ENCODE measurements at places on chromosomes 1 and 21.
A peak's percentile ranks its signal among the peaks of the same experiment; 100 is the strongest.

GRCh38 chr1:233654658-233655280, 40.9 kb downstream of the KCNK1 start:
- H3K36me3 ChIP-seq: no peaks in the 10 kb centered on the region
- no peaks in the 10 kb centered on the region for H3K4me1 ChIP-seq
- no peak overlapping the region for H3K4me3 ChIP-seq
- H3K27me3 ChIP-seq: no peaks in the 10 kb centered on the region

DNA sequence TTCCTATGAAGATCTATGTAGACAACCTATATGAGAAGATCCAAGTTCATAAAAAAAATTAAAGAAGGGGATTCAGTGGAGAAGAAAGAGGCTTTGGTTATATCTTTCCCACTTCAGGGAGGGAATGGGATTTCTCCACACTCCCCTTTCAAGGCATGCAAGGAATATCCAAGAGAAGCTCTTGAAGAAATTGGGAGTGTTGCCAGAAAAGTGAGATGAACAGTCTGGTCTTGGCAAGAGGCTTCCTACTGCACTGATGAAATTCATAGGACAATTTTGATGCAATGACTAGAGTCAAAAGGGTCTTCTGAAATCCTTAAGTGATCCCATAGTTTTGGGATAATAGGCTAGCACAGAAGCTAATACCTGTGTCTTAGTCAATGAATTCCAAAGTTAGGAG, 153.0 kb downstream of the KCTD3 start:
- no peak overlapping the region for H3K4me3 ChIP-seq
- no peaks in the 10 kb centered on the region for H3K36me3 ChIP-seq
- no peaks in the 10 kb centered on the region for H3K4me1 ChIP-seq
- no peak overlapping the region for H3K27ac ChIP-seq
- DNase-seq: no peak

GRCh38 chr1:58848818-58849411, 65.1 kb upstream of the JUN start:
- H3K4me1 ChIP-seq: peaks cover 21% of the 10 kb centered on the region
- DNase-seq: peak; percentile 52
- H3K27me3 ChIP-seq: no peaks in the 10 kb centered on the region
- H3K36me3 ChIP-seq: no peaks in the 10 kb centered on the region
- peak overlapping the region; percentile 31 for H3K27ac ChIP-seq

DNA sequence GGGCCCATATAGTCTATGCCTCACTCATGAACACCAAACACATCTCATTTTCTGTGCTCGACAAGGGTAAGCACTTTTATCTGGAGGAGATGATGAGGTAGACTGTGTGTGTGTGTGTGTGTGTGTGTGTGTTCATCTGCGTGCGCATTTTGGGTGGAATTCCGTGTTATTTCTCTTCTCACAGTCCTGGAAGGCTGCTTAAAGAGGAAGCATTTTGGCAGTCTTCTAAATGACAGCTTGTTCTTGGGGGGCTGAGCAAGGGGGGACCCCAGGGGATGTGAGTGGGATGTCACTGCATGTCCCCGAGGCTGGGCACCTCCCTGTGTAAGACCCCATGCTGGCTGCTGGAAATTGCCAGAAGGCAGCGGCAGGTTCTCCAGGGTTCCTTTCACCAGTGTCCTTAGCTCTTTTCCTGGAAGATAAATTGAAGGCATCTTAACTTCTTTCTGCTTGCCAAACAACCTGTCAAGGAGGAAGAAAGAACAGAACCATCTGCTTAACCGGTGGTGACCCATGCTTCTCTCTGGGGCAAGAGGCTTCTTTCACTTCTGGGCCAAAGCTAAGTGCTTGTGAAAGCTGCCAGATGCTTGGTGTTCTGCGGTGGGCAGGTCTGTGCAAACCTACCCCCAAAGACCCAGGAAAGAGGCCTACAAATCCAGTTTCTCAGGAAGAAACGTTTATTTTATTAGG, 9.9 kb upstream of the RD3 start:
- H3K4me3 ChIP-seq: no peak overlapping the region
- H3K27ac ChIP-seq: no peak overlapping the region
- DNase-seq: no peak
- H3K36me3 ChIP-seq: no peaks in the 10 kb centered on the region

GRCh38 chr1:113293256-113293626, 97.1 kb upstream of the MAGI3 start:
- no peak overlapping the region for H3K4me3 ChIP-seq
- no peak for DNase-seq
- no peaks in the 10 kb centered on the region for H3K36me3 ChIP-seq
- no peak overlapping the region for H3K27ac ChIP-seq
- H3K27me3 ChIP-seq: no peaks in the 10 kb centered on the region
